Stimulated activated CD8-positive, alpha-beta memory T cell treated with anti-CD3 and anti-CD28 coated beads, Interleukin-15, amount 100 ng/mL, for 4 hours (primary cell): ENCODE measurements at places on chromosomes 2 and 18.

DNA sequence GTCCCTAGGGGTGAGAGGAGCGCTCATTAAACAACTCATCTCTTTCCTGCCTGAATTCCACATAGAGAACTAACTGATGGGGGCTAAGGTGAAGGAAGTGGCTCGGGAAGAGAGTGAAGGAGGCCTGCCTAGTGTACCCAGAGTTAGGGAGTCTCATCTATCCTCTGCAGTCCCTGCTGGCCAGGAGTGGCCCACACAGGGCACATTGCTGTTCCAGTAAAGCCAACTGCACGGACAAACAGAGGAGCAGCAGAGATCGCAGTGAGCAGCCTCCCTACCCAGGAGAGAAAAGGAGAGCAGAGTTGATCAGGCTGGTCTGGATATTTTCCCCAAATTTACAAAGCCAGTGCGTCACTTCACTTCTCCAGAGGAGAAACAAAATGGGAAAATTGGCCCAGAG lies 16.9 kb upstream of the FN1 start:
- no peak for DNase-seq

- no peak for DNase-seq
These were observed 24.5 kb upstream of the MMADHC start for GRCh38 chr2:149612122-149612521.

DNA sequence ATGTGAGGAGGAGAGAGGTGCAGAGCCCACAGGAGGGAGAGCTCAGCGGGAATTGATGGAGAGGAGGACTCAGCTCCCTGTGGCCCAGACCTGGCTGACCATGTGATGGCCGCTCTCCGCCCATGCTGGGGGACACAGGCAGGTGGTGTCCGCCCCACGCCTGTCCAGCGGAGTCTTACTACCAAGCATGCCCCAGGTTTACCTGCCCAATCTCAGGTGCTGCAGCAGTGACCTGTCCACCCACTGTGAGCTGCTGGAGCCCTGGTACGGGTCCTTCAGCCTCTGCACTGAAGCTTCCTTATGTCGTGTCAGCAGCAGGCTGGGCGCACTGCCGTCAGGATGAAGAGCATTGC lies 170.8 kb downstream of the RTP5 start:
- DNase-seq = no peak

DNA sequence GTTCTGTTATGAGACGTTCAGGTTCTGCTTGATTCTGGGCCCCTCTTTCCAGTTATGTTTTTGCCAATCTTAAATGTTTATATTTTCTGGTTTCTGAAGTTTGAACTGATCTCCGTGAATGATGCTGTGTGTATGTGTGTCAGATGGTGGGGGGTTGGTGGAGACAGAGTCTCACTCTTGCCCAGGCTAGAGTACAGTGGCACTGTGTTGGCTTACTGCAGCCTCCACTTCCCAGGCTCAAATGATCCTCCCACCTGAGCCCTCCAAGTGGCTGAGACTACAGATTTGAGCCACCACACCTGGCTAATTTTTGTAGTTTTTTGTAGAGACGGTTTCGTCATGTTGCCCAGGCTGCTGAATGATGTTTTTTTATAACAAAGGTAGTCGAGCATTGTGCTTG lies 45.9 kb downstream of the PSMD14 start:
- DNase-seq = no peak

GRCh38 chr2:226001716-226002115 lies 602.2 kb downstream of the NYAP2 start:
- DNase-seq = no peak

GRCh38 chr2:77746780-77747179 lies 224.6 kb upstream of the LRRTM4 start:
- no peak for DNase-seq

DNA sequence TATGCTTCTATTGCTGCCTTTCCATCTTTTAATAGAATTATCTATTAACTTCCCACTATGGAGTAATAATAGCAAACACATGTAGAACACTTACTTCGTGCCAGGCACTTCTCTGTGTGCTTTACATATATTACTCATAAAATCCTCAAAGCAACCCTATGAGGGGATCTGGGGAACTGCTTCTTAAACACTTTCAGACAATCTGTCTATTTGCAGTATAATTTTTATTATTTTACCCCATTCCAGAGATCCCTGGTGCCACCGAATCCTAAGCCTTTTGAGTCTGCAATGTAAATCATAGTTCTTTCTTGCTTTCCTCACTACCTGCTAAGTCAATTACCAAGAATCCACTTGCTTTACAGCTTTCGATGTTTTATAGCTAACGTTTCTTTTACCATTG lies 25.6 kb upstream of the GCFC2 start:
- no peak for DNase-seq

DNA sequence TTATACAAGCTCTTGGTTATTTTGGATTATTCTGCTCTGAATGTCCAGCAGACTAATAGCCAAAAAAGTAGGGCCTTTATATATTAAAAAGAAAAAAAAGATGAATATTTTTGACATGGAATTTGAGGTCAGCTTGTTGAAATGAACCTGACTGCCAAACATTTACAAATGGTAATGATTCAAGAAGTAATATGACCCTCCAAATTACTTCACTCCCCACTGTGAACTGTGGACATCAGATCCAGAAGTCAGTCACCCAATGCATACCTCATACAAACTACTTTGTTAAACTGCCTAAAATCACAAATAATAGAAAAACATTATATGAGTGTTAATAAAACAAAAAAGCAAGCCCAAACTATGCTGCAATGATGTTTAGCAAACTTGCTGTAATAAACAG lies 10.0 kb downstream of the EPG5 start:
- DNase-seq = no peak

DNA sequence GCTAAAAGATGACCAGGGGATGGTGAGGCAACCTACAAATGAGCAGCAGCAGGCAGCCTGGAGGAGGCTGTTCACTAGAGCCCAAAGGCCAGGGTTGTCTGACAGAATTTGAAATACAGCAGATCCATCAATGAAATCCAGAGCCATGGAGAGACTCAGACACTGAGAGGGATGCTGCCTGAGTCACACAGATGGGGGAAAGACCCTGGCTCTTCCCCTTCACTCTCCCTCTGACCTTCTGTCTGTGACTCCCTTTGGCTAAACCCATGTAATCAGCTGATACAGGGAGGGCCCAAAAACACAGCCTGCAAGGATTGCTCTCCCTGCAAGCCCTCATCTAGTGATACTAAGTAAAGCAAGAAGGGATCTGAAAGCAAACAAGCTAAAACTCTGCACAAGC lies 166.5 kb upstream of the SPOPL start:
- DNase-seq = no peak
